T-helper 2 cell treated with Interferon-gamma antibody and Interleukin-4, amounts not matched to agents 100 ng/mL and 5 ng/mL, for 36 hours (primary cell): ENCODE measurements at places on chromosomes 2 and 18. TPM values are rescaled to one million over a fixed set of nuclear protein-coding genes. Genes with fewer than 3 reads are reported as not detected.

Gene TOGARAM2
- 5.9 and 6.3 TPM in 2 replicates for total RNA-seq

Gene IL1B
- total RNA-seq: not detected in 2 replicates

Gene CRYGC
- not detected in 2 replicates for total RNA-seq

Gene ANTXR1
- 0.02 TPM in 1 of 2 replicates, not detected in the other for total RNA-seq

Gene MAB21L4
- not detected in 2 replicates for total RNA-seq

Gene GPAT2
- 12.9 and 13.0 TPM in 2 replicates for total RNA-seq

Gene LBX2
- total RNA-seq: 0.39 and 0.50 TPM in 2 replicates
